Fibroblast of the aortic adventitia (primary cell): ENCODE measurements at places on chromosomes 5 and 9. TPM values are rescaled to one million over a fixed set of nuclear protein-coding genes. Genes with fewer than 3 reads are reported as not detected.

The GFPT2 gene
- 54.4 and 69.8 TPM in 2 replicates for total RNA-seq

The NRG2 gene
- 0.36 TPM in 1 of 2 replicates, not detected in the other for total RNA-seq

The PKD2L2 gene
- total RNA-seq = not detected in 2 replicates

The CER1 gene
- not detected in 2 replicates for total RNA-seq

The KCNV2 gene
- not detected in 2 replicates for total RNA-seq

The ATOSB gene
- 14.1 and 22.1 TPM in 2 replicates for total RNA-seq

The SRP19 gene
- total RNA-seq = 49.0 and 88.2 TPM in 2 replicates

The DMRTA1 gene
- 0.81 and 0.90 TPM in 2 replicates for total RNA-seq
